ENCODE measurements at places on chromosomes 3 and 15.

DNA sequence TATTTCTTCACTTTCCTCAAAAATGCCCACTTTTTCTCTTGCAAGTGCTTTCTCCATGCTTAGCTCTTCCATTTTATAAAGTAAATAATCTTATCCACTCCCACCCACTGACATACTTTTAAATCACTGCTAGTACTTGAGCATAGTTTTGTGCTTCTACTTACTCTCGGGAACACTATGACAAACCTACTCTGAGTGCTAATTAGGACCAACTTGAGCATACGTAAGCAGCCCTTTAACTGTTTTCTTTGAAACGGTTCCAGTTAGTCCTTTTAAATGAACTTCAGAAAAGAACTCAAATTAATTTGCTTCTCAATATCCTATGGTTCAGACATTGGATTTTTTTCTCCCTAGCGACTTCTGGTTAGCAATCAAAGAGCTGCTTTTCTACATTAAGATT, 280.0 kb upstream of the SOX2 start:
- DNase-seq: no peak

GRCh38 chr15:67240235-67241131, 14.0 kb downstream of the AAGAB start:
- DNase-seq: no peak

DNA sequence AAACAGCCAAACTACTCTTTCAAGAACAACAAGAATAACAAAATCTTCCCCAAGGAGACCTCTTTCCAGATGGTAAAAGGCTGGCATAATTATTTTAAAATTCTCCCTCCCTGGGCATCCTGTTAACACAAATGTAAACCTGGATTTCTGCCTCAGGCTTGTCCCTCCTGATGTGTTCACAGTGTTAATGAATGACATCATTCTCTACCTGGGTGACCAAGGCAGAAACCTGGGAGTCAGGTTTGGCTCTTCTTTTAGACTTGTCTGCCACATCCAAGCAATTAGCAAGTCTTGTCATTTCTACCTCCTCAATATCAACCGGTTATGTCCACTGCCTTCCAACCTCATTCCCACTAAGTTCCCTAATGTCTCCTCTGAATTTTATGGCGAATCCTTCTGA, 368.7 kb upstream of the TBL1XR1 start:
- DNase-seq: no peak

- peak; percentile 40 for DNase-seq
Measured at GRCh38 chr3:22361521-22361920, 610.5 kb upstream of the ZNF385D start.

DNA sequence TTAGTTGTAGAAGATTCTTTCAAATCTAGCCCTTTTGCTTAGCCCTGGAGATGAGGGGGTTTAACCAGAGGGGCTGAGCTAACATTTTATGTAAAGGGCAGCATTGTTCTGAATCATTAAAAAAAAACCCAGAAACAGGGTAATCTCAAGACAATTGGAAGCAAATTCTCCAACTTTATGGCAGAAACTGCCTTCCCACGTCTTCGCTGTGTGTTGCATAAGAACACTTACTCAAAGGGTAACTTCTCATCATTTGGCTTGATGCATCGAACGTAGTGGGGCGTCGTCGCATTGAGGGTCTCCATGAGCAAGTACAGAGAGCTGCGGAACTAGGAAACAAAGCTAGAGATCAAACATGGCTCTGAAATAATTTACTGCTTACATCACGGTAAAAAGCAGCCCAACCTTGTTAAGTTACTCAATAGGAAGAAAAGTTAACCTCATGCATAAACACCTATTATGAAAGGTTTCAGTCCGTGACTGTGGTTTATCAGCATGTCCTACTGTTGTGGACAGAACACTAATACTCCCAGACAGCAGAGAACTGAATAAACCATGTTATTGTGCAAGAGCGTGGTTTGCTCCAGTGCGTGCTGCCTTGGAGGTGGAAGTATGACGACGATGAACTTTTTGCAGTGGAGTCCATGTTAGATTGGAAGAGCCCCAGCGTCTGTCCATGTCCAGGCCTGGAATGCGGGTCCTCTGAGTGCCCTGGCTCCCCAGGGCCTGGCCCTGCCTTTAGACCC, 48.7 kb downstream of the MYO5C start:
- peak; percentile 95 for DNase-seq

DNA sequence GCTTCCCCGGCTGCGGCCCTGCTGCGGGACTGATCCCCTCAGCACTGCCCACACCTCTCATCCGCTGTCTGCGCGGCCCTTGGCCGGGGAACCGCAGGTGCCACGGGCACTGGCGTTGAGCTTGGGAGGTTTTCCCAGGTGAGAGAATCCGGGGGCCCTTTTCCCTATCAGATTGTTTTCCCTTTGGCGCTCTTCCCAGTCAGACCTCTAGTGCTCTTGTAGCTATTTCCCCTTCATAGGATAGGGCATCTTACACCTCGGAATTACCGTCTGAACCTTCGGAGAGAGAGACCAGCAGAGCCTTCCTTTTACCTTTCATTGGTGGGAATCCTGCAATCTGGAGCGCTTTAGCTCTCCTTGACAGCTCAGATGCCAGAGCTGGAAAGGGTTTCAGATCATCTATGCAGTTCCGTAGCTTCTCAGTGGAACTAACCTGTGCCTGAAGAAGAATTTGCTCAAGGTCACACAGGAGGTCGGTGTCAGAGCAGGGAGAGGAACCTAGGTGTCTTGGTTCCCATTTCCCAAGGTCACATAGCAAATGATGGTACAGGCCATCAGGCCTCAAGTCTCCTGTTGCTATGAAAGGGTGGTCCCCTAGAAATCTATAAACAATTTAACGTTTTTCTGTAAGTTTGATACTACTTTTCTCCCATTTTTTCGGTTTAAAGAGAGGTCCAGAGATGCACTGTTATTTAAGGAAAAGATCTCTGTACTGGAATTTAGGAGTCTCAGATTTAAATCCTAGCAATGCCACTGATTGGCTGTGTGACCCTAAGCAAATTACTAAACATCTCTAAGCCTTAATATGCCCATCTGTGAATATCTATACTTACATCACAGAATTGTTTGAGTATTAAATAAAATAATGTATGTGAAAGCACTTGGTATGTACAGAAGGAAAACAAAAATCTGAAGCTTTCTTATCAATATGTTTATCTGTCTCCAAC, 916 bp downstream of the IDH3A start:
- no peak for DNase-seq

GRCh38 chr3:11554236-11554610, 89.5 kb downstream of the VGLL4 start:
- no peak for DNase-seq

DNA sequence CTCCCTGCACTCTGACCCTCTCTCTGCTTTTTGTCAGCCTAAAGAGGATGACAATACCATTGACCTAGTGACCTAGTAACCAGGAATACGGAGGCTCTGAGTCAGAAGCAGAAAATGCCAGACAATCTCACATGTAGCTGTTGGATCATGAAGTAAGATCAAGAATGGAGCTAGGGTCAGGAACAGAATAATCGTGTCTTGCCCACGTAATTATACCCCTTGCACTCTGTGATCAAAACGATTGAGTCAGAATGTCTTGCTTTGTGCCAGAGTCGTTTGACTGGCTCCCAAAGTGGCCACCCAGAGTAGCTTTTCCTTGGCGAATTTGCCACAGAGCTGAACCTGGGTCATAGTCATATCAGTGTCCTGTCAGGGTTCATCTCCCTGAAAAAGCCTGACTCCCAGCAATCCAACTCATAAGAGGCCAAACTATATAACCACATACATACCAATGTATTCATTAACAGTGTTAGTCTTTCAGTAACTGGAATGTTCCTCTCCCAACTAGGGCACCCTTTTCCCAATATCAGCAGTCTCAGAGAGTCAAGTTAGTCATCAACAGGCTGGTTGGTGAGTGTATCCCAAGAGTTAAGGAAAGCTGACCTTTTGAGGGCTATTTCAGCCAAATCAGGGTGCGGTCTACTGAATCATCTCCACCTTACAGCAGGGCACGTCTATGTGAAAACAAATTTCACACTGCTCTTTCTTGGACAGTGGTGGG, 5.0 kb upstream of the CDV3 start:
- peak; percentile 97 for DNase-seq

DNA sequence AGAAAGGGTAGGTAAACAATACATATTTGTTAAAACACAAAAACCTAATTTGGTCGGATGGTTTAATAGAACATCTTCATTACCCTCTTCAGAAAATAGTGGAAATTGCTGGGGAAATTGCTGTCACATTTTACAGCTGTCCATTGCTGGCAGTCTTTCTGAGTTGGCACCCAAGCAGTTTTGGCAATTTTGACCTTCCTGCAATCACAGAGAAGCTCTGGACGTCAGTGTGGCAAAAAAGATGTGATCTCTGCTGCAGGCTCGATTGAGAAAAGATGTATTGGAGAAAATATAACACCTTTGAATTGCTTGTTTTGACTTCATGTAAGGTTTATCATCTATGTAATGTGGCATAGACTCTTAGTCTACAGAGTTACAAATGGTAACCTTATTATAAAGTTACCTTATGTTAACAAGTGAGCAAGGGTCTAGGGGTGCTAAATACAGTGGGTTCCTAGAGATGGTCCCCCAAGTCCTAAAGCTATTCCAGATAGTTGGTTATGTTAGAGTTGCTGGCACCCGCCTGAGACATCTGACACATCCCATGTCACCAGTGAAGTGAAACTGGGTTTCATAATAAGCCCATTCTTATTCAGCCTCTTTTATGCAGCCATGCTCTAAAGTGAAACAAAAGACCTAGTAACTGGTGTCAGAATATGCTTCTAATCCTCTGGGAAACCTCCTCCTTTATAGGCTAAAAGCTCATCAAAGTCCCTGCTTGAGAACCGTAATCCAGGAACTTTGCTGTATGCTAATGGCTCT, 14.0 kb downstream of the UBE2E1 start:
- no peak for DNase-seq

GRCh38 chr15:27260523-27260922, 289.5 kb downstream of the GABRG3 start:
- DNase-seq: no peak

- peak; percentile 65 for DNase-seq
Measured at GRCh38 chr15:69225355-69226022, 65.1 kb downstream of the GLCE start.

DNA sequence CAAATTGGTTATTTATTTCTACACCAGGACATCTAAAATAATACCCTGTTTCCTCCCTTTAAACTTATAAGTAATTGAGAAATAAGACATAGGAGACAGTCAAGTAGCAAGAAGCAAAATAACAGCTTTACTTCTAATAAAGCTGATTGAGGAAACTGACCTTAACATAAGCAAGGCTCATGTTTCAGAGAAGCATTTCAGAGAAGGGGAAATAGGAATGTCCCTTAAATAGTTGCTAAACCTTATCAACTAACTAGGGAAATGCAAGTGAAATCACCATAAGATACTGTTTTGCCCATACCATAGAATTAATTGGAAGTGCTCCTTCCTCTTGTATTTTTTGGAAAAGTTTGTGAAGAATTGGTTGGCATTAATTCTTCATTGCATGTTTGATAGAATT, 84.9 kb downstream of the B3GALNT1 start:
- no peak for DNase-seq

- DNase-seq: no peak
Measured at GRCh38 chr15:31262143-31262530, 64.5 kb upstream of the KLF13 start.

DNA sequence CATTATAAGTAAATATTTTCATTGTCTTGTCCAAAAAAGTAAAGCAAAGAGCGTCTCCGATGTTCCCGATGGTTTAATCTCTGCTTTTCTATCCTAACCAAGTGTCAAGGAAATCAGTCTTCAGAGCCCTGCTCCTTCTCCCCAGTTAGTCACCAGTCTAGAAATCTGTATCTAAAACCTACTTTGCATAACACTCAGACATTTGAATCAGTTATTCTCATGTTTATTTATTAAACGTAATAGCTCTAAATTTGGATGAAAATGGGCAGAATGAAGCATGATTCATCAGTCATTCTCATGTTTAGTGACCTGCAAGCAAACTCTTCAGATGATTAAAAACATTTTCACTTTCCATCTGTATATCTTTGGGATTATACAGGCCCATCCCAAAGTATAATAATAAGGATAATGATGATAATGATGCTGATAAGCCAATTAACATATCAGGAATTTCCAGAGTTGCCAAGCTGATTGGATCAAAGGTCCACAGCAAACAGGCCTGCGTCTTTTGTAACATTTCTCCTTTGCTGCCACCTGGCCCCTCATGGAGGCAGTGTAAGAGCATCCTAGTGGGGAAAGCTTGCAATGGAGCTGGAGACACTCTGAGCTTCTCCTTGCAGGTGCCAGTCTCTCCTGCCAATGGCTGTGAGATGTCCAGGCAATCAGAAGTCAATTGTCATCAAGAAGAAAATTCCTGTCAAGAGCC, 273.9 kb downstream of the IGSF11 start:
- DNase-seq: no peak

- peak; percentile 80 for DNase-seq
Measured at GRCh38 chr3:120678331-120678947, 3.6 kb downstream of the HGD start.

- DNase-seq: no peak
Measured at GRCh38 chr3:134066158-134066541, 36.4 kb upstream of the SLCO2A1 start.

- DNase-seq: no peak
Measured at GRCh38 chr3:174618368-174619080, 240.6 kb upstream of the NAALADL2 start.

GRCh38 chr15:59862191-59863155, 141.6 kb upstream of the FOXB1 start:
- DNase-seq: no peak

GRCh38 chr15:45331972-45332371, 46.4 kb downstream of the GATM start:
- DNase-seq: no peak

DNA sequence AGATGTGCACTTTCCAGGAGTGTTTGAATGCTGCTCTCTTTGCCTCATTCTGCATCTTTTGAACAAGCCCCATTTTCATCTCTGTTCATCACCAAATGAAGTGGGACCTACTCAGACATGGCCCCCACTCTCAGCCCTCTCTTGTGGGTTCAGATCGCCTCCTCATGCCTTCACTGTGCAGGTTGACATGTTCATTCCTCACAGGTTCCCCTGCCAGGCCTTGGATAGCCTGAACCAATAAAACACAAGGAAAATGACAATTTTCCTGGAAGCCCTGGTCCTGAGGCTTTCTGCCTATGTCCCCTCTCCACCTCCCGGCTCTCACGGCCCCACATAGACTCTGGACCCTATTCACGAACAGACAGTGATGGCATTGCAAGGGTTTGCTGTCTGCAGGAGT, 17.7 kb downstream of the KLF15 start:
- no peak for DNase-seq

DNA sequence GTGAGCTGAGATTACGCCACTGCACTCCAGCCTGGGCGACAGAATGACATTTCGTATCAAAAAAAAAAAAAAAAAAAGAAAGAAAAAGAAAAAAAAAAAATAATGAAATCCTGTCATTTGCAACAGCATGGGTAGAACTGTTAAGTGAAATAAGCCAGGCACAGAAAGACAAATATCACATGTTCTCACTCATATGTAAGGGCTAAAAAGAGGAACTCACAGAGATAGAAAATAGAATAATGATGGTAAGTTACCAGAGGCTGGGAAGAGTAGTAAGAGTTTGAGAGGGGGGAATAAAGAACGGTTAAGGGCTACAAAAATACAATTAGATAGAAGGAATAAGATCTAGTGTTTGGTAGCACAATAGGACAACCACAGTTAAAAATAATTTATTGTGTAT, 19.7 kb downstream of the DENND6A start:
- DNase-seq: no peak

Measured in fibroblast of mammary gland (primary cell).